ENCODE measurements at places on chromosomes 1 and 21. TPM values are rescaled to one million over a fixed set of nuclear protein-coding genes. Genes with fewer than 3 reads are reported as not detected.

FOXE3 gene
- not detected for total RNA-seq

PLD5 gene
- total RNA-seq: not detected

DPT gene
- not detected for total RNA-seq

WNT2B gene
- total RNA-seq: 0.34 TPM

GRCh38 chr1:22143065-22144033 is at the start of gene WNT4:
Gene WNT4, minus strand, starts transcription at chr1:22143097. Its CDS starts 175 bp downstream, at chr1:22142922.
- peak; percentile 58 for DNase-seq

- no peak for DNase-seq
Observed at GRCh38 chr21:15006594-15007230, 58.1 kb downstream of the NRIP1 start.

DNA sequence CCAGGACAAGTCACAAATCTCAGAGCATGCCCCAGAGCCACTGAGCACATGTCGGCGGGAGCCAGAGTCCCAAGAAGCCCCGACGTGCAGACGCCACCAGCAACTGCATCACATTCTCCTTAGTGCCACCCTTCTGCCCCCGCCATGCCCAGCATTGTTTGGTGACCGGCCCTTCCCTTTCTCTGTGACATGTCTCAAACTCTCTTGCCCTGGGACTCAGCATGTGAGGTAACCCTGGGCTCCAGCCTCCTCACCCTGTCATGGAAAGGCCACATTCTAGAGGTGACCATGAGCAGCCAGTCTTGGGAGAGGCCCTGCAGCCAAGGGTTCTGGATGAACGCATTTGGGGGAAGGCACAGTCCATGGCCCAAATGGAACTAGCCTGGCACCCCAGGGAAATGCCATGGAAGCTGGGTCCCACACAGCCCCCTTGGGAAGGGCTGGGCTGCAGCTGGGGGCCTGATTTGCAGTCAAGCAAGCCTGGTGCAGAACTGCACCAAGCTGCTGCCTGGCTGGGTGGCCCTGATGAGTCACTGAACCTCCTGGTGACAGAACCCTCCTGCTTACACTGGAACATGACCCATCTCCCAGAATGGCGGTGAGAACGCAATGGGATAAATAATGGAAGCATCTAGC is 94.4 kb downstream of the ITPKB start:
- DNase-seq: peak; percentile 41

DNA sequence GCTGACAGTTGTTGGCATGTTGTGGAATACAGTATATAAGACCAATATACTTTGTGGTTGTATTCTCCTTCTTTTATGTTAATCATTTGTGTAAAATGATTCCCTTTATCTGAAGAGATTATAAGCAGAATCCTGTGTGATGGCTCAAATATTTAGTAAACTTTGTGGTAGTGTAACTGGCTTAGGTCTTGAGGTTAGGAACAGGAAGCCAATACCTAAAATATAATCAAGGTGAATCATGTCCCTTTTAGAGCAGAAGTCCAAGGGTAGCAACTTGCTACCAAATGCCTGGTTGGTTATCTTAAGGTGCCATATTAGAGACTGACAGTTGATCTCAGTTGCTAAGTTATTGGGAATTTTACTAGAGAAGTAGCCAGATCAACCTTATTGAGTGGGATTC is 398.5 kb upstream of the ADAMTS5 start:
- no peak for DNase-seq

DNA sequence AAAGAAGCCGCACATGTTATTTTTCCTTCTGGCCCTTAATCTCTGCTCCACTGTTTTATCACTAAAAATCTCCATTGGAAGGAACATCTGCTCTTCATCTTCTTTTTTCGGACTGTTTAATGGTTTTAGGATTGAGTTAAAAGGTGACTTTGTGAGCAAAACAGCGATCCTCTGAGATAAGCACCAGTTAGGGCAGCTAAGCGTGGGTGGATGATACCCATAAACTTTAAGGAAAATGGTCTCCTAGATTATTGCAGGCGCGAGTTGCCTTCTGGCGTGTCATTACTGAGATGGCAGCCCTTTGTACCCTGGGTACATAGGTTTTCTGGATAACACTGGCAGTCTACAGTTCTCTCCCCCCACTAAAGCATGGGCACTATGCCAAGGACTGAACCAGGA is 44.0 kb upstream of the HMGB4 start:
- no peak for DNase-seq

Measured in activated naive CD8-positive, alpha-beta T cell treated with anti-CD3 and anti-CD28 coated beads, Interleukin-2, amount 10 ng/mL, durations not matched to agents 7 days and 5 days (primary cell).